Endothelial cell of coronary artery (primary cell): ENCODE measurements at places on chromosomes 16 and 17. TPM values are rescaled to one million over a fixed set of nuclear protein-coding genes. Genes with fewer than 3 reads are reported as not detected.

ODAD4 gene
- total RNA-seq: 0.18 and 0.28 TPM in 2 replicates

CA7 gene
- total RNA-seq: not detected in 2 replicates

GPR179 gene
- total RNA-seq: not detected in 2 replicates

HIGD1B gene
- not detected in 2 replicates for total RNA-seq

UBALD1 gene
- total RNA-seq: 3.9 and 4.9 TPM in 2 replicates

TBC1D10B gene
- total RNA-seq: 30.8 and 34.5 TPM in 2 replicates

ASGR2 gene
- not detected in 2 replicates for total RNA-seq

C1QTNF8 gene
- total RNA-seq: not detected in 2 replicates

PEMT gene
- total RNA-seq: 17.1 and 20.9 TPM in 2 replicates

C17orf50 gene
- not detected in 2 replicates for total RNA-seq

TPSAB1 gene
- not detected in 2 replicates for total RNA-seq

PRDM7 gene
- not detected in 2 replicates for total RNA-seq

CDYL2 gene
- total RNA-seq: 25.9 and 26.4 TPM in 2 replicates

DHRS7C gene
- total RNA-seq: not detected in 2 replicates

MRPL38 gene
- total RNA-seq: 30.1 and 34.8 TPM in 2 replicates

TELO2 gene
- total RNA-seq: 15.3 and 19.2 TPM in 2 replicates

KRTAP4-5 gene
- not detected in 2 replicates for total RNA-seq

FOXN1 gene
- not detected in 2 replicates for total RNA-seq

BAHCC1 gene
- 2.4 and 5.6 TPM in 2 replicates for total RNA-seq

CD19 gene
- total RNA-seq: not detected in 2 replicates

ABCA6 gene
- total RNA-seq: 11.1 and 33.5 TPM in 2 replicates
